ENCODE measurements at places on chromosomes 3 and 15.
A peak's percentile ranks its signal among the peaks of the same experiment; 100 is the strongest.

GRCh38 chr3:140699516-140700231, 21.8 kb downstream of the TRIM42 start:
- DNase-seq, result no peak

DNA sequence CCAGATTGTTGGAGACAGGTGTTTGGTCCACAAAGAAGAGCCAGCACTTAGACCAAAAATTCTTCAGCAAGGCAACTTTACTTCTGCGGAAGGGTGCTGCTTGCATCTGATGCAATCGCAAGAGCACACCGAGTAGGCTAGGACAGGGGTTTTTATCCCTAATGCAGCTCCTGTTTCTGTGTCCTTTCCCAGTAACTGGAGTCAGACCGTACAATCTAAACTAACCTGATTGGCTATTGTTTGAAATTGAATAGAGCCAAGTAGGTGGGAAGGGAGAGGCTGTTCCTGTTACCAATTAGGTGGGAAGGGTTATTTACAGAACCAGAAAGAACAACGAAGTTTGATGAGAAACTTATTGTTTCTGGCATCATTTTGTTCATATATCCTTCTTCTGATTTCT, 77.6 kb downstream of the CHCHD4 start:
- no peak for DNase-seq

DNA sequence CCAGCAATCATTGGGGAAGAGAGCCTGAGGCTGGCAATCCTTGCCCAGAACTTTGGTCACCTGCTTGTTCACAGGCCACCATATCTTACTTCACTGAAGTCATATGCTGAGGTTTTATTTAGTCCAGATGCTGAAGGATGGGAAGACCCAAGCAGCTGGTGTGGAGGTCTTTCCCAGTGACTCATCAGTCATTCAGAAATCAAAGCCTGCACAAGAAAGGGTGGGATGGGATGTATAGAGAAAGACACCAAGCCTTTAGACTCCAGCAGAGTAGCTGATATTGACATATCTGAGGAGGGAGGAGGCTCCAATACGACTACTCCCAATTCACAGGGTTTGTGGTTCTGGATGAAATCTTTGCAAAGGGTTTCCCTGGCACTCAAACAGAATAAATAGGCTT, 13.0 kb upstream of the PHLDB2 start:
- DNase-seq, result no peak

DNA sequence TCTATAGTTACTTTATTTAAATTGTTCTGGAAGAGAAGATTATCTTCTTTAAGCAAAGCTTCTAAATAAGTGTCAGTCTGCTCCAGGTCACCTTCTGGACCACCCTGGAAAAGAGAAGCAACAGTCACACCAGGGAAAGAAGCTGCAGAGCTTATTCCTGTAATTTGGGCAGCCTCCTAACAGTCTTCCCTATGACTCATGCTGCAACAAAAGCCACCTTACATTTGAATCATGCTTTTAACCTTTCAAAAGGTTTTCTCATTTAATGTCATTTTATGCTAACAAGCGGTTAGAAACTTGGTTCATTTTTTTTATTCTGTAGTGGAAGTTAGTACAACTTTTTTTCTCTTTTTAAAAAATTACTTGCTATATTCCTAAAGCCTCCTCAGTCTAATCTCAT, 5.3 kb upstream of the GUCA1C start:
- no peak for DNase-seq

GRCh38 chr3:19901918-19902317, 32.1 kb downstream of the EFHB start:
- no peak for DNase-seq

DNA sequence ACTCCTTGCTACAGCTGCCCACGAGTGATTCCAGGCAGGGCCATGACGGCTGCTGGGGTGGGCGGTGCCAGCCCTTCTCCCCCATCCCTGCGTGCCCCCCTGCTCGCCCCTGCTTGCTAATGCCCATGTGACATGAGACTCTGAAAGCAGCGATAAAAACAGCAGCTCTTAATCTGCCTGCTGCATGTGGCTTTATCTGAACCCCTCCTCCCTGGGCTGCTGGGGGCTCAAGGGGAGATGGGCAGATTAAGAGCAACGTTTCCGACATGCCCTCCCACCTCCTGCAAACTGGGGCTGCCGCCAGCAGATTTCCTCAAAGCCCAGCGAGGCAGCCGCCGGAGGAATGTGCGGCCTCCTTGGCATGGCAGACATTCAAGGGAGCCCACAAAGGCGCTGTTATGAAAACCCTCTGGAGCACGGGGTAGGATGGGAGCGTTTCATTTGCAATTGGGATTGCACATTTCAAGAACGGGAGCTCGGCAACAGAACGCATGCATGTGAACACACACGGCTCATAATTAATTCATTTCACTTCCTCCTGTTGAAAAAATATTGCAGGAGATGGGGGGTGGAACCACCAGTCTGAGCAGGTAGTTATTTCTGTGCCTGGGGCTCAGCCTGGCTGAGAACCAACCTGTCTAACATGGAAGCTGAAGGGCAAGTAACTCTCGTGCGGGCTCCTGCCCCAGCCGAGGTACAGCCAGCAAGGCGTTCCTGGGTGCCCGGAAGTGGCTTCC, 504.2 kb upstream of the PROK2 start:
- peak; percentile 77 for DNase-seq

DNA sequence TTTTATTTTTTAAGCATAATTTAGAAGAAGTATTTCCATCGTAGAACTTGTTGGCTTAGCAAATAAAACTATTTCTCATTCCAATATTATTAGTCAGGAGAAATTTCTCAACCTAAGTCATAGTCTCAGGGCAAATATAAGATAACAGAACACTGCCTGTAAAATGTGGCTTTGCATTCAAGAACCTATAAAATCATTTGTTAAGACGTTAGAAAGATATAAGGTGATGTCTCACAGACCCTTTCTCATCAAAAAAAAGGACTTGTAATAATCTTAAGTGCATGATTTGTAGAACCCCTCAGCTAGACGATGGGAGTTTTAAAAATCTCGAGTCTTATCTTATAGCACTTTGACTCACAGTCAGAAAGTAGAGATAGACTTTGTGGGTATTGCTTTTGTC, 314.7 kb upstream of the CFAP20DC start:
- DNase-seq, result no peak

DNA sequence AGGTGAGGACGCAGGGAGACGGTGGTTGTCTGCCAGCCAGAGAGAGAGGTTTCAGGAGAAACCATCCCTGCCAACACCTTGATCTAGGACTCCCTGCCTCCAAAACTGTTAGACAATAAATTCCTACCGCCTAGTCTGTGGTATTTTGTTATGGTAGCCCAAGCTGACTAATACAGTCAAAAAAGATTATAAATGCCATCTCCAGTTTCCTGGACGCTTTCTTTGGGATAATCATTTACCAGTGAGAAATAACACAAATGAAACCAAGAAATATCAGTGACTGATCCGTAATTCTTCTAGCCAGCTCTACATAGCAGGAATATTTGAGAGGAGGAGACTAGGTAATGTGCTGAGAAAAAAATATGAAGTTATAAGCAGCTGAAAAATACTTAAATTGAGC, 707.8 kb upstream of the LMCD1 start:
- DNase-seq, result no peak

GRCh38 chr3:156406393-156406792, 148.5 kb downstream of the SSR3 start:
- DNase-seq, result no peak

- DNase-seq, result peak; percentile 33
Measured at GRCh38 chr3:119497820-119498185, 544 bp upstream of the TIMMDC1 start.

DNA sequence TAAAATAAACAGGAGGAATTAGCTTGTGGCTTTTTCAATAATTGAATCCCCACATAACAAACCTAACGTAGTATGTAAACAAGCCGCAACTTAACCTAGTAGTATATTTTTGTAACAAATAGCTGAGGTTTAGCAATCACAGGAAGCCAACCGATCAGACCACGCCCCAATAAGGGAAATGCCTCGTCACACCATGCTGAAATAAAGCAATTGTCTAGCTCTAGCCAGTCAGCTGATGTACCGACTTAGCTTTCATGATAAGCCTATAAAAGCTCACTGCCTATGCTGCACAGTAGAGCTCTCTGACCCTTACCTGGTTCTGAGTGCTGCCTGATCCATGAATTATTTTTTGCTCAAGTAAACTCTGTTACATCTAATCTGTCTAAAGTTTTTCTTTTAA, 208.9 kb downstream of the ROBO1 start:
- no peak for DNase-seq

GRCh38 chr3:197567904-197568681, 12.3 kb upstream of the BDH1 start:
- DNase-seq, result no peak

DNA sequence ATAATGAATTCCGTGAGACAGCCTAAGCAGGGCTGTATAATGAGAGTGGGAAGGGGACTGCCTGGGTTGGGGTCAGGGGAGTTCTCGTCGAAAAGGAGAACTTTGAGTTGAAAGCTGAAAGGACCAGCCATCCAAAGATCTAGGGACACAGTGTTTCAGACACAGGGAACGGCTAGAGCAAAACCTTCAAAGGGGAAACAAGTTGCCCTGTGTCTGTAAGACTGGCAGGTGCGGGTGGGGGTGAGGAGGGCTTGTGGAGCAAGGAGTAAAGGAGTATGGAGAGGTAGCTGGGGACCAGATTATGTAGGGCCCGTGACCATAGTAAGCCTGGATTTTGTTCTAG, 1.3 kb upstream of the SRP14 start:
- no peak for DNase-seq

GRCh38 chr3:18988614-18989229, 159.6 kb upstream of the KCNH8 start:
- peak; percentile 42 for DNase-seq

- DNase-seq, result no peak
Measured at GRCh38 chr3:178618197-178618596, 82.0 kb downstream of the KCNMB2 start.

- no peak for DNase-seq
Measured at GRCh38 chr3:124826703-124827102, 60.5 kb downstream of the ITGB5 start.

- DNase-seq, result peak; percentile 67
Measured at GRCh38 chr15:25863111-25863967, at the start of gene ATP10A. Gene ATP10A, minus strand, starts transcription at chr15:25863327. Its CDS starts 231 bp downstream, at chr15:25863096.

GRCh38 chr15:54815556-54815955, 381.2 kb downstream of the RSL24D1 start:
- no peak for DNase-seq

GRCh38 chr3:63863150-63864007, at the start of the genes ATXN7 and THOC7:
Gene ATXN7, plus strand, starts transcription at chr3:63863867. Its CDS starts 48,732 bp downstream, at chr3:63912599.
Gene THOC7, minus strand, starts transcription at chr3:63863805. Its CDS starts 15 bp downstream, at chr3:63863790.
- peak; percentile 88 for DNase-seq

- peak; percentile 41 for DNase-seq
Measured at GRCh38 chr15:96234109-96234892, 96.2 kb upstream of the NR2F2 start.
